ENCODE measurements at places on chromosomes 4 and X. TPM values are rescaled to one million over a fixed set of nuclear protein-coding genes. Genes with fewer than 3 reads are reported as not detected.

EDA gene
- total RNA-seq: 0.77 TPM

RENBP gene
- total RNA-seq: 2.3 TPM

SUPT20HL1 gene
- total RNA-seq: not detected

KLHL5 gene
- total RNA-seq: 74.7 TPM

TMEM47 gene
- total RNA-seq: 101 TPM

MTTP gene
- under 0.01 TPM for total RNA-seq

RAB9B gene
- 0.96 TPM for total RNA-seq

PRSS12 gene
- total RNA-seq: 14.6 TPM

CYBB gene
- total RNA-seq: under 0.01 TPM

NLRP2B gene
- total RNA-seq: not detected

UTP3 gene
- 19.2 TPM for total RNA-seq

GABRG1 gene
- not detected for total RNA-seq

ZNF827 gene
- 2.3 TPM for total RNA-seq

GPRIN3 gene
- 0.58 TPM for total RNA-seq

DNAAF6 gene
- not detected for total RNA-seq

SLC34A2 gene
- total RNA-seq: under 0.01 TPM

UGT2B10 gene
- not detected for total RNA-seq

HMGN5 gene
- 2.5 TPM for total RNA-seq

NALF2 gene
- total RNA-seq: under 0.01 TPM

PRR32 gene
- not detected for total RNA-seq

P2RY4 gene
- total RNA-seq: not detected

MSN gene
- 148 TPM for total RNA-seq

SH2D1A gene
- total RNA-seq: not detected
